Left lung (tissue), 14 donors: ENCODE measurements at places on chromosomes 5 and 9.

DNA sequence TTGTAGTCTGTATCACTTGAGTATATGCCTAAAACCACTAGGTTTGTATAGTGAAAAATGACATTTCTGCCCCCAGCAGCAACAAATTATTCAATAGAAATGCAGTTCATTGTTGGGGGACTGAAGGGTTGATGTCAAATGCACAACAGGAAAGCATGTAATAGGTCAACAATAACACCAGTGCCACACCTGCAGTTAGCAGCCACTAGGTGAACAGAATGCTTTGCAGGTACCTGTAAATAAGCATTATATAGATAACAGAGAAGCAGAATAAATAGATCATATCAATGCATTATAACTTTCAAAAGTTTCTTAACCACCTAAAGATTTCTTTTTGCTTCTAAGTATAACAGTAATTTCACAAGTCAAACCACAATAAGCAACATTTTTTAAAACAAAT is 435.9 kb upstream of the DMAC1 start:
- H3K27me3 ChIP-seq, result no peaks in the 10 kb centered on the region
- no peak overlapping the region for H3K27ac ChIP-seq
- H3K36me3 ChIP-seq, result no peaks in the 10 kb centered on the region
- H3K4me3 ChIP-seq, result no peak overlapping the region

DNA sequence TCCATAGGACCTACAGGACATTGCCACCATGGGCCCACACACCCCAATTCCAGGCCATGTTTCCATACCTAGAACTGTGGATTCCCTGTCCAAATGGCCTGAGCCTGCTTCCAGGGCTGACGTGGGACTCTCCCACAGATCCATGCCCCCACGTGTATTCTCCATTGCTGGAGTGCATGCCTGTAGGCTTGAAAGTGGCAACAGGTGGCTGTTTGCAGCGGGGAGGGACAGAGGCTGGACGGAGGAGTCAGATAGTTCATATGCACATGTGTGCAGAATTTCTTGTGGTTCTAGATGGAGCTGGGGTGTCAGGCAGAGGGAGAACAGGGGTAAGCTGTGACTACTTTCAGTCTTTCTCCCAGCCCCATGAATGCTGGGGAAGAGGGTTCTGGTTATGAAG is 285.7 kb upstream of the ANKRD55 start:
- no peak for DNase-seq
- H3K36me3 ChIP-seq, result no peaks in the 10 kb centered on the region
- no peak overlapping the region for H3K27ac ChIP-seq
- no peak overlapping the region for H3K4me3 ChIP-seq
- H3K27me3 ChIP-seq, result no peaks in the 10 kb centered on the region
- peaks cover 33% of the 10 kb centered on the region for H3K4me1 ChIP-seq

DNA sequence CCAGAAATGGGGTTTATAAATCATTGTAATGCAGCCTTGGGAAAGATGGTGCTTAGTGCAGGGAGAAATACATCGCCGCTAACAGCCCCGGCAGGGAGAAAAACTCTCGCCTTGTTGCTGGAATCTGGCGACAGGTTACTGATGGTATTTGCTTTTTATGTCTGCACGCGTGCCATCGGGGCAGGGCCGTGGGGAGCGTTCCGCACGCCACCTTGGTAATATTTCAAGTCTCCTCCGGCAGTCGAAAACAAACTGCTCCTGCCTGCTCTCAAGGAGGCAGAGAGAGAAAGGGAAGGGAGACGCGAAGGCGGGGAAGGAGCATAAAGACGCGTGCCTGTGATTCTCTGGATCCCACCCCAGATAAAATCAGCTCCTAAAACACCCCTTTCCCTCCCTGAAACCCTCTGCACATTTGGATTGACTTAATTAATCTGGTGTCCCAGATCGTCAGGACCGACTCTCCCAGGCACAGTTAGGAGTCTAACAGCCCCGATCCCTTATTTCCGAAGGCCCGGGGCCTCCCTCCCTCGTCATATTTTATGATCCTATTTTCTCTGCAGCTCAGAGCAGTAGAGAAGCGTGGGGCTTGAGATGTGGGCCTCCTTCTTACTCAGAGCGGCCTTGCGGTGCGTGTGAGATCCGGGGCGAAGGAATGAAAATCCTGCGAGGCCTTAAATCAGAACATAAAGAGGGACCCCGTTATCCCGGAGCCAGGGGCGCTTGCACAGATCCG is 47.7 kb downstream of the CFAP77 start:
- H3K27me3 ChIP-seq, result no peaks in the 10 kb centered on the region
- DNase-seq, result no peak
- no peak overlapping the region for H3K4me3 ChIP-seq
- H3K36me3 ChIP-seq, result no peaks in the 10 kb centered on the region
- no peak overlapping the region for H3K27ac ChIP-seq

GRCh38 chr5:173780235-173781234 is 107.6 kb upstream of the CPEB4 start:
- H3K4me3 ChIP-seq, result no peak overlapping the region
- H3K27ac ChIP-seq, result peak overlapping the region; percentile 90
- H3K36me3 ChIP-seq, result no peaks in the 10 kb centered on the region
- no peak for DNase-seq
- no peaks in the 10 kb centered on the region for H3K27me3 ChIP-seq

DNA sequence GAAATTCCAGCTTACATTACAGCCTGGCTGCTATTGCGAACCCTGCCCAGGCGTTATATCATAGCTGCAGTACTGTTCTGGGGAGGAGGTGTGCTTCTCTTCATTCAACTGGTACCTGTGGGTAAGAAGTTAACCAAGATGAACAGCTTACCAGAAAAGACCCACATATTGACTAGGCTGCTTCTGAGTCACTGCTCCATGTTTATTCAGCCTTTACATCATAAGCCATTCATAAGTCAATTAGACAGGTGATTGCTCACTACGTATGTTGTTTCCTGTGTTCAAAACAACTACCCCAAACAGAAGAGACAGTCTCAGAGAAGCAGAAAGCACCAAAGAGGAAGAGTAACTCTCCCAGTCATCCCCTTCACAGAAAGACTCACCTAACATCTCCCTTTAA is 34.7 kb upstream of the SLC22A5 start:
- H3K4me3 ChIP-seq, result no peak overlapping the region
- no peaks in the 10 kb centered on the region for H3K4me1 ChIP-seq
- H3K27ac ChIP-seq, result no peak overlapping the region
- no peak for DNase-seq
- H3K27me3 ChIP-seq, result no peaks in the 10 kb centered on the region

DNA sequence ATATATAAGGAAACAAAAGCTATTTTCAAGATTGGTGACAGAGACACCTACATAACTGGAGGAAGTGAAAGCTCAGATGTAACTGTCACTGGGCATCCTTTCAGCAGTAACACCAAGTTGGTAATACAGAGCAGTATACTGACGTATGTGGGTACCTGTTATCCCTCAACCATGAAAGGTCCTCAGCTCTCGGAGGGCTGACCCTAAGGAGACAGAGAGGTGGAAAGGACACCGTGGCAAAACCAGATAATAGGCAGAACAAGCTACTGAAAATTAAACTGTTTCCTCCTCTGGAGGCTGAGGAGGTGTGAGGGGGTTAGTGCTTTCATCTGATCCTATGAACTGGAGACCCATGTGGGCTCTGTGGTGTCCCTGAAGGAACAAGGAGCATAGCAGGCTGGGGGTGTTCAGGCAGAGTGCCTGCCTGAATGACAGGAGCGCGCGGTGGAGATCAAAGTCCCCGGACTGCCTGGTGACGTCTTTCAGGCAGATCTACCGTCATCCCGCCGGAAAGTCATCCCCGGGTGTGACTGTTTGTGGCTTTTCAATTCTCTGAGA is 130.2 kb upstream of the FSTL4 start:
- no peak overlapping the region for H3K4me3 ChIP-seq
- H3K27me3 ChIP-seq, result no peaks in the 10 kb centered on the region
- DNase-seq, result no peak
- no peaks in the 10 kb centered on the region for H3K36me3 ChIP-seq

DNA sequence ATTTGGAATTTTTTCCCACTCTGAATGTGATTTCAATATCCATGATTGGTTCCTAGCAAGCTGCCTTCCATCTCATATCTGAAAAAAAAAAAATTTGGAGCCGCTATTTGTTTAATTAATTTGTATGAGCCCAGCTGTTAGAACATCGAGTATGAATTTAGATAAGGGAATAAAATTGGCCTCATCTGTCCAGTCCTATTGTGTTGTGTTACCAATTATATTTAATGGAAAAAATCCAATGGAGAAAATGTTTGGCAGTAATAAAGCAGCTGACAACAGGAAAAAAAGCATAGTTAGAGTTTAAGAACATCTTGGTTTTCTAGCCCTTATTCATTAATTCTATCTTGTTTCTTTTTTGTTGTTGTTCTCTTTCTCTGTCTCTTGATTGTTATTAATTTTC is 735.6 kb upstream of the RIOK2 start:
- no peaks in the 10 kb centered on the region for H3K36me3 ChIP-seq
- H3K4me1 ChIP-seq, result no peaks in the 10 kb centered on the region
- H3K27me3 ChIP-seq, result no peaks in the 10 kb centered on the region

DNA sequence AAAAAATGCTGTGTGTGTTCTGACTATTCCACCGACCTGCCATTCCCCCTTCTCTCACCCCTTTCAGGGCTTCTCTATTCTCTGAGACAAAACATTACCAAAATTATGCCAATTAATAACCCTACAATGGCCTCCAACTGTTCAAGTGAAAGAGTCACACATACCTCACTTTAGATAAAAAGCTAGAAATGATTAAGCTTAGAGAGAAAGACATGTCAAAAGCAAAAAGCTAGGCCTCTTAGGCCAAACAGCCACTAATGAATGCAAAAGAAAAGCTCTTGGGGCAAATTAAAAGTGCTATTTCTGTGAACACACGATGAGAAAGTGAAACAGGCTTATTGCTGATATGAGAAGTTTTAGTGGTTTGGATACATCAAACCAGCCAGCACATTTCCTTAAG is 279.6 kb upstream of the GRAMD2B start:
- H3K36me3 ChIP-seq, result no peaks in the 10 kb centered on the region
- no peak for DNase-seq
- H3K4me3 ChIP-seq, result no peak overlapping the region
- H3K27ac ChIP-seq, result no peak overlapping the region
- no peaks in the 10 kb centered on the region for H3K27me3 ChIP-seq
- no peaks in the 10 kb centered on the region for H3K4me1 ChIP-seq

GRCh38 chr5:60992871-60993270 is 47.9 kb downstream of the NDUFAF2 start:
- DNase-seq, result no peak
- no peaks in the 10 kb centered on the region for H3K36me3 ChIP-seq
- no peaks in the 10 kb centered on the region for H3K27me3 ChIP-seq
- H3K4me1 ChIP-seq, result no peaks in the 10 kb centered on the region
- H3K4me3 ChIP-seq, result no peak overlapping the region

- no peaks in the 10 kb centered on the region for H3K4me1 ChIP-seq
- no peak overlapping the region for H3K4me3 ChIP-seq
- no peak overlapping the region for H3K27ac ChIP-seq
- no peak for DNase-seq
- no peaks in the 10 kb centered on the region for H3K36me3 ChIP-seq
- H3K27me3 ChIP-seq, result no peaks in the 10 kb centered on the region
These were observed 944.2 kb downstream of the DTWD2 start for GRCh38 chr5:118044169-118044568.

DNA sequence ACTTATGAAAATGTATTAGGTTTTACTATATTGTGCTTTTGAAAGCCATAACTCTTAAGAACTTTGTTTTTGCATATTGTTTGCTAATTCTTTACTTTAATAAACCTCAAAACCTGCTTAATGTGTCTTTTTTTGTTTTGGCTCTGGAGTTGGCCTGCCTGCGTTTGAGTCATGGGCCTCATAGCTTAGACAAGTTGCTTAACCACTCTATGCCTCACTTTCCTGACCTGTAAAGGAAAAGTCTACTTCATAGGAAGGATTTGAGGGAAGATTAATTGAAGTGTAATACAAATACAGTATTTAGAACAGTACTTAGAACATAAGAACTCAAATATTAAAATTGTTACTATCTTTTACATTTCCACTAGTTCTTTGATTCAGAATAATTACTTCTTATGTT is 10.3 kb downstream of the SMIM32 start:
- H3K27ac ChIP-seq, result no peak overlapping the region
- DNase-seq, result no peak
- H3K27me3 ChIP-seq, result no peaks in the 10 kb centered on the region

DNA sequence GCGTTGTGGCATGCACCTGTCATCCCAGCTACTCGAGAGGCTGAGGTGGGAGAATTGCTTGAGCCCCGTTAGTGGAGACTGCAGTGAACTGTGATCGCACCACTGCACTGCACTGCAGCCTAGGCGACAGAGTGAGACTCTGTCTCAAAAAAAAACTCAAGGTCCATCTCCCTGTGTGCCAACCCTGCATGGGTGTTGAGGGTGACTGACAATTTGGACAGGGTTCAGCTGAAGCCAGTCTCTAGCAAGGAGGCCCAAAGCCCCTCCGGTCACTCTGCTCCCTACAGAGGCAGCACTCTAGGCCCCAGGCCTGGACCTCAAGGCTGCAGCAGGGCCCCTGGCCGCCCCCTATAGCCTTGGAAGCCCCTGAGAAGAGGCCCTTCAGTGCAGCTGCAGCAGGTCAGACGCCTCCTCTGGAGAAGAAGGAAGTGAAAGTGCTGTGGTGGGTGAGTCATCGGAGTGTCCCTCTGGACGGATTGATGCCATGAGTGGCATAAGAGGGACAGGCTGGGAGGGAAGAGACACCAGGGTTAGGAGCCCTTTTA is 39.2 kb upstream of the NEK6 start:
- H3K27me3 ChIP-seq, result no peaks in the 10 kb centered on the region
- peak overlapping the region; percentile 33 for H3K27ac ChIP-seq
- DNase-seq, result no peak

DNA sequence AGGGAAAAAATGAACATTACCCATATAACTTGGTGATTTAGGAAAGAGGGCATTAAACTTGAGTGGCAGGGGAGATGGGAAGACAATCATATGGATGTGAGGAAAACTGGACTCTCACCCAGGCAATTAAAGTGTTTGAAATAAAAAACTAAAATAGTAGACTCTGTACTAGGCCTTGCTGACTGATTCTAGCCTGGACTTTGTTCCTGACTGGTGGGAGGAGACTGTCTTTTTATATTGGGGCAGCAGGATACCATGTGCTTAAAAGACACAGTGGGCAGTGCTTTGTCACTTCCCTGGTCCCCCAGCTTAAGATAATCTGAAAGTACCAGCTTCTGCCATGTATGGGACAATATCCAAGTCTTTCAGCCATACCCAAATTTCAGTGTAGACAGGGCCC is 107.0 kb downstream of the ACTL7B start:
- no peaks in the 10 kb centered on the region for H3K27me3 ChIP-seq
- H3K27ac ChIP-seq, result no peak overlapping the region
- no peak overlapping the region for H3K4me3 ChIP-seq
- H3K4me1 ChIP-seq, result no peaks in the 10 kb centered on the region
- no peaks in the 10 kb centered on the region for H3K36me3 ChIP-seq

DNA sequence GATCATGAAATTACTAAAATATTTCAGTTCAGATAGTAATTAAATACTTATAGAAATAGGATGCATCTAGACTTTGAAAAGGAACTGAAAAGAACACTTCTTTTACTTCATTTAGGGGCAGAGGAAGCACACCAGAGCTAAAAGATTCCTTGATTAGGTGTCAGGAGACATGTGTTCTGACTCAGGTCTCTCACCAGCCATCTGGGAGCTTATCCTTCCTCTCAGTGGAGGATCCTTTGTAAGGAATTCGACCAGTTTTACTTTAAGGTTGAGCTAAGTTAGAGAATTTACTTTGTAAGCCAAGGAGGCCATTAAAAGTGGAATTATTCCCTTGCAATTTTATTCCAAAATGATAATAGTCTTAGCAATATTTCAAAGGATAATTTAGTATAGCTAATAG is 16.7 kb downstream of the VCAN start:
- H3K4me3 ChIP-seq, result no peak overlapping the region
- no peak overlapping the region for H3K27ac ChIP-seq
- no peaks in the 10 kb centered on the region for H3K36me3 ChIP-seq
- DNase-seq, result no peak

GRCh38 chr5:33324667-33325307 is 116.0 kb upstream of the TARS1 start:
- H3K27me3 ChIP-seq, result no peaks in the 10 kb centered on the region
- no peaks in the 10 kb centered on the region for H3K36me3 ChIP-seq
